Activated CD8-positive, alpha-beta T cell treated with anti-CD3 and anti-CD28 coated beads, Interleukin-2, amount 10 ng/mL, durations not matched to agents 7 days and 5 days (primary cell): ENCODE measurements at places on chromosomes 2 and 18.

- no peak for DNase-seq
Observed at GRCh38 chr2:8073916-8074315, 607.9 kb upstream of the ID2 start.

GRCh38 chr2:15938803-15939555 is 1.4 kb upstream of the MYCN start:
- no peak for DNase-seq

DNA sequence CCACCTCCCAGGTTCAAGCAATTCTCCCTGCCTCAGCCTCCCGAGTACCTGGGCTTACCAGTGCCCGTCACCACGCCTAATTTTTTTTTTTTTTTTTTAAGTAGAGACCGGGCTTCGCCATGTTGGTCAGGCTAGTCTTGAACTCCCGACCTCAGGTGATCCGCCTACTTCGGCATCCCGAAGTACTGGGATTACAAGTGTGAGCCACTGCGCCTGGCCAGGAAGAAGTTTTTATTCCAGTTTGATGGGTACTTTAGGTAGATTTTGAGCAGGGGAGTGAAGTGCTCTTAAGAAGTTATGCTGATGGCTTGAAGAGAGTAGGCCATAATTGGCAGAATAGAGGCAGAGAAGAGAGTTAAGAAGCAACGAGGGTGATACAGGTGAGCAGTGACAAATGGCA is 25.3 kb downstream of the FZD5 start:
- no peak for DNase-seq

GRCh38 chr2:30662268-30663131 is 144.7 kb downstream of the CAPN13 start:
- DNase-seq, result peak; percentile 5

DNA sequence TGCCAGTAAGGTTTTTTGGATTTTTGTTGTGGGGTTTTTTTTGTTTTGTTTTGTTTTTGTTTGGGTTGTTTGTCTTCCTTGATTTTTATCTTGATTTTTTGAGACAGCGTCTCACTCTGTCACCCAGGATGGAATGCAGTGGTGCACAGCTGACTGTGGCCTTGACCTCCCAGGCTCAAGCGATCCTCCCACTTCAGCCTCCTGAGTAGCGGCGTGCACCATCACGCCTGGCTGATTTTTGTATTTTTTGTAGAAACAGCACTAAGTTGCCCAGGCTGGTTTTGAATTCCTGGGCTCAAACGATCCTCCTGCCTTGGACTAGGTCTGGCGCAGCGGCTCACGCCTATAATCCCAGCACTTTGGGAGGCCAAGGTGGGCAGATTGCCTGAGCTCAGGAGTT is 16.4 kb downstream of the MPPE1 start:
- DNase-seq, result no peak

DNA sequence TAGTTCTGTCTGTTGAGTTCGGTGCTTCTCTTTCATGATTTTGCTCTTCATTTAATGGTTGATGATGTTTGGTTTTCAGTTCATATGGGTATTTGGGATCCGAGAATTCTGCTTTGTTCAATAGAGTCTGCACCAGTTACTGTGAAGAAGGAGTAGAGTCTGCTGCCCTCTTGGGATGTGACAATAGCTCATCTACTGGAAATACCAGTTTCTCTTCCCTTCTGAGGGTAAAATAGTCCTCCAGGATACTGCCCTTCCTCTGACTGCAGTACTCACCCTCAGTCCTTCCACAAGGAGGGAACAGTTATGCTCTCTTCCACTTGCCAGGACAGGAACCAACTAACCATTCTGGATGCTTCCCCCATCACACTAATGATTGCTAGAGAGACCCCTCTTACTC is 12.5 kb upstream of the TNFAIP6 start:
- DNase-seq, result no peak

GRCh38 chr2:47226132-47226922 is 71.2 kb upstream of the STPG4 start:
- DNase-seq, result no peak

DNA sequence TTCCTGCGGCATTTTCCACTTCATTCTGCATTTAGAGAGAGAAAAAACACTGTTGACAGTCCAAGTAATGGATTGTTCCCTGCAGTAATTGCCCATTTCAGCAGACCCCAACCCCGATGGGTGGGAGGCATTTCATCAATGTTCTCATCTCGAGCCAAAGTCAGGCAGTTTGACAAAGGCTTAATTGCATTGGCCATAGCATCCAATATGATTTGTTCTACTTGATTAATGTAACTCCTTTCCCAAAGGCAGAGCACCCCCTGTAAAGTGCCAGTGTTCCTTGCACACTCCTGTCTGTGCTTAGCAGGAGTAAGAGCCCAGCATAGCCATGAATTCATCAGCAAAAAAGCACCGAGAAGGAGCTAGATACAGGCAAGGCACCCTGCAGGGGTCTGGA is 174.4 kb downstream of the SEPTIN10 start:
- DNase-seq, result no peak

- no peak for DNase-seq
Observed at GRCh38 chr2:11754700-11755015, 8.2 kb downstream of the LPIN1 start.

DNA sequence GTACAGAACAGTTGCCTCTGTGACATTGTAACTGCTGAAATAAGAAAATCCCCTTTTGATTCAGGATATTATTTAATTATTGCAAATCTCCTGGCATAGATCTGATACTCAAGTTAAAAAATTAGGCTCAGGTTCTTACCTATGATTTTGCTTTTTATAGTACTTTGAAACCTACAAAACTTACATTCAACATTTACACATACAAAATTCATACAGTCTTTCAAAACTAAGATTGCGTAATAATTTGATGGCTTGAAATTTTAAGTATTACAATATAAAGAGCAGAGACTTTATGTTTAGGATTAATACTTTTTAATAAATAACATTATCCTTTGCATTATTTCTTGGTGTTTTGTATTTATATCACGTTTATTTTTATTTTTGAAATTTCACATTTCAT is 291.1 kb downstream of the CCDC102B start:
- no peak for DNase-seq
